Muscle of back (tissue), 13 donors: ENCODE measurements at places on chromosomes 13 and 19. TPM values are rescaled to one million over a fixed set of nuclear protein-coding genes. Genes with fewer than 3 reads are reported as not detected.

- DNase-seq = no peak
Observed at GRCh38 chr19:33612928-33613619, 8.7 kb upstream of the CHST8 start.

- DNase-seq = peak; percentile 79
Observed at GRCh38 chr13:33213024-33213768, 72.4 kb downstream of the STARD13 start.

DNA sequence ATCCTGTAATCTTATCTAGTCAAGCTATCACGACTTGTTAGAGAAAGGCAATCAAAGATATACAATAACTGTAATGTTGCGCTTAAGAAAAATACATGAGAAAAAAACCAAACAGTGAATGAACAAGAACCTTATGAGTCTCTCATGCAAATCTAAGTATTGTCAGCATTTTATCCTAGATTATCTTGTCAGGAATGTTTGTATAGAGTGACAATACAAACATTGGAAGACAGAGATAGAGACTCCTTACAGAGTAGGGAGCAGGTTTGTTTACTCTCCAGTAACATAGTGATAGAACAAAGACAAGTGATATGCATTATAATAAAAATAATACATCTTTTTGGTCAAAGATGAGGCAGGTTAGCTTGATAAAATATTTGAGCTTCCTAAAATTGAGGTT is 444.8 kb downstream of the SLITRK5 start:
- DNase-seq = no peak

DNA sequence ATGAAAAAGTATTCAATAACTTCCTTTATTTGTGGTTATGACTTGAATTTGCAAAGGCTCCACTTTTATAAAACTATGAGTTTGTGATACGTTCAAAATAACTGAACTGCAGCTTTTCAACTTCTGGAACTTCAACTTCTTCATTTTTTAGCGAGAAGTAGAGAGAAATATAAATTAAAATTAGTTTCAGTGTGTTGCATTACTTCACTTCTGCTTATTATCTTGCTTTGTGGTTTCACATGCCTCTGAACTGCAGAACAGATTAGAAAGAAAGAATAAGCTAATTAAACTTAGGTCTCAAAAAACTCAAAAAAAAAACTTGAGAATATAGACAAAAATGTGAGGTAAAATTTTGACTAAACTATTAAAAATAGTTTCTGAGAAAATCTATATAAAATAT is 1073.4 kb downstream of the PCDH17 start:
- no peak for DNase-seq

GRCh38 chr13:38394777-38395496 is 45.3 kb downstream of the UFM1 start:
- no peak for DNase-seq

Gene RNF17
- 0.13 TPM for polyA plus RNA-seq

Gene FGF21
- not detected for polyA plus RNA-seq
